ENCODE measurements at places on chromosomes 5 and 9.

GRCh38 chr5:65702036-65702435, 19.9 kb downstream of the SGTB start:
- no peak for DNase-seq

- DNase-seq = no peak
Observed at GRCh38 chr9:92965061-92965758, 17.9 kb downstream of the FGD3 start.

DNA sequence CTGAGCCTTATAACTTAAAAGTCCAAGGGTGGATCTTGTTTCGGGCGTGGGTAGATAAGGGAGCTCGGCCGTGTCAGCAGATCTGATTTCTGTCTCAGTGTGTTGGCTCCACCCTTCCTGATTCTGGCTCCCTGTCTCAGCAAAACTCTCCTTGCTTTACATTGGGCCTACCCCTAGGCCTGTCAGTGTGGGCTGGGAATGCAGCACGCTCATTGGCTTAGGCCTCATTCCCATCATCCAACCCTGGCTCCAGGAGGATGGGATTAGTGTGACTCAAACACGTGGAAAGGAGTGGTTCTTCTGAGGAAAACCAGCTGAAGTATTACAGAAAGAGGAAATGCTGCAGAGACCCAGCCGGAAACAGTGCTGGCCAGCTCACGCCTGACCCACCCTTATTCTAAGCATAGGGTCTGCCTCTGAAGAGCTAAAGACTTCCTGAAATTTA, 59.9 kb downstream of the ZFAND5 start:
- peak; percentile 77 for DNase-seq

- DNase-seq = peak; percentile 24
Observed at GRCh38 chr5:141814064-141814964, 63.9 kb downstream of the PCDH1 start.

- no peak for DNase-seq
Observed at GRCh38 chr5:153797484-153797883, 241.2 kb downstream of the FAM114A2 start.

- DNase-seq = no peak
Observed at GRCh38 chr5:124194282-124194681, 552.2 kb downstream of the ZNF608 start.

DNA sequence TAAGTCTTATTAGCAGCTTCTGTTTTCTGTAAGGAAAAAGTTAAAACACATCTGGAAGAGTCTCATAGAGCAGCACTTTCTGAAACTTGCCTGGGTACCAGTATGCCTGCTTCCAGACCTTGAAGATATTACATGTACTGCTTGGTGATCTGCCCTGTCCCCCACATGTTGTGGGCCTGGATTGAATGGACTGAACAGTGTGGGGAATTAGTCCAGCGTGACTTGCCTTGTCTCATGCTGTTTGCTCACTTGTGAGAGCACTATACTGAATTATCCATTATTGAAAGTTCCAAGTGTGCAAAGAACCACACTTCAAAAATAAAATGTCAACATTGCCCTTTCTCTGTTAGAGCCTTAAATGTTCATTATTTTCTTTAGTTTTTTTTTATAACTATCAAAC, 8.9 kb downstream of the CTNNA1 start:
- DNase-seq = no peak

- DNase-seq = peak; percentile 58
Observed at GRCh38 chr5:110201791-110202190, 512.1 kb downstream of the MAN2A1 start.

DNA sequence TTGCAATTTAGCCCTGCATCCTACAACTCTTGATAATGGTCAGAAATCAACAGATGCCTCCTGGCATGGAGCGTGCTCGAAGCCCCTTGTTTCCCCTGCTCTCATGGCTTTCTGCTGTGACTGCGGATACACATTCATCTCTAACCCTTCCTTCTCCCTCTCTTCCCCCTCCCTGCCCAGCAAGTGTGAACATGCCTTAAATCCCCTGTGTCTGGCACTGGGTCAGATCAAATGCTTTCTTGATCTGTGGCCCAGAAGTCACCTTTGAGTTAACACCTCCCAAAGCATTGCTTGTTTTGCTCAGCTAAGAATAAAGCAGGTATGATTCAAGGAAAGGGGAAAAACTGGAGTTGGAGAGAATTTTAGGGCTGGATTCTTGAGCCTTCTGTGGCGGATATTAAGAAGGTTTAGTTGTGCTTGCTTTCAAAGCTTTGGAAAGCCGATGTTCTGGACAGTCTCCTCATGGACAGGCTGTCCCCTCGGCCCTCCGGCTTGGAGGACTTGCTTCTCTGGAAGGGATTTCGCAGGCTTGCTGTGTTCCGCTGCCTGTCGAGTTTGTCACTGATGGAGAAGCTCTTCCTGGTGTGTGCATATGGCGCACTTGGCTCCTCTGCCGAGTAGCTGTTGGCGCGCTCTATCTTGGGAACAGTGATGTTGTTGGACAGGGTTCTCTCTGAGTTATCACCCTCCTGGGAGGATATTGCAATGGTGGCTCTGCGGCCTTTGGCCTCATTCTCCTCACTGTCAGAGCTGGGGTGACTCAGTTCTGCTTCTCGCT, 121.3 kb upstream of the KLF9 start:
- DNase-seq = no peak

DNA sequence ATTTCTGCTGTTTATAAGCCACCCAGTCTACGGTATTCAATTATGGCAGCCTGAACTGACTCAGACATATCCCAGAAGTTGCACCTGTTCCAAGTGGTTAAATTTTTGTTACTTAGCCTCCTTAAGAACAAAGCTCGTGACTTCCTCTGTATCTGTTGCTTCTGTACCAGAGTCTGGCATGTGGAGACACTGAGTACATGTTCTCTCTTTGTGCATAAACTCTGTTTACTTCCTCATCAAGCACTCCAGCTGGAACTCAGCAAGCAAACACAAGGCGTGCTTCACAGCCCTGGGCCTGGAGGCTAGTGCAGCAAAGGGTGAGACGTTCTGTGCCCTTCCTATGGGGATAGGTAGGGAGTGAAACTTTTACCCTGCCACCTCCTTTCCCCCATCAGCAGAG, 19.0 kb downstream of the C9orf152 start:
- no peak for DNase-seq

- DNase-seq = no peak
Observed at GRCh38 chr5:7970816-7971215, 101.9 kb downstream of the MTRR start.
